CD14-positive monocyte (primary cell): ENCODE measurements at places on chromosomes 1 and 21. TPM values are rescaled to one million over a fixed set of nuclear protein-coding genes. Genes with fewer than 3 reads are reported as not detected.

- H3K36me3 ChIP-seq: peaks cover 52% of the 10 kb centered on the region
- no peak overlapping the region for H3K4me3 ChIP-seq
- no peaks in the 10 kb centered on the region for H3K27me3 ChIP-seq
- H3K27ac ChIP-seq: peak overlapping the region; percentile 96
- peak; percentile 63 for DNase-seq
Measured at GRCh38 chr1:160346463-160346862, 3.3 kb downstream of the NCSTN start.

GRCh38 chr1:91846007-91846638 is 39.8 kb downstream of the TGFBR3 start:
- no peak overlapping the region for H3K27ac ChIP-seq
- no peaks in the 10 kb centered on the region for H3K4me1 ChIP-seq

Gene CYYR1
- 0.30 TPM for polyA plus RNA-seq

GRCh38 chr21:33023574-33024200 is 2.0 kb upstream of the OLIG2 start:
- peaks cover 88% of the 10 kb centered on the region for H3K4me1 ChIP-seq
- peaks cover 96% of the 10 kb centered on the region for H3K27me3 ChIP-seq
- H3K27ac ChIP-seq: no peak overlapping the region

DNA sequence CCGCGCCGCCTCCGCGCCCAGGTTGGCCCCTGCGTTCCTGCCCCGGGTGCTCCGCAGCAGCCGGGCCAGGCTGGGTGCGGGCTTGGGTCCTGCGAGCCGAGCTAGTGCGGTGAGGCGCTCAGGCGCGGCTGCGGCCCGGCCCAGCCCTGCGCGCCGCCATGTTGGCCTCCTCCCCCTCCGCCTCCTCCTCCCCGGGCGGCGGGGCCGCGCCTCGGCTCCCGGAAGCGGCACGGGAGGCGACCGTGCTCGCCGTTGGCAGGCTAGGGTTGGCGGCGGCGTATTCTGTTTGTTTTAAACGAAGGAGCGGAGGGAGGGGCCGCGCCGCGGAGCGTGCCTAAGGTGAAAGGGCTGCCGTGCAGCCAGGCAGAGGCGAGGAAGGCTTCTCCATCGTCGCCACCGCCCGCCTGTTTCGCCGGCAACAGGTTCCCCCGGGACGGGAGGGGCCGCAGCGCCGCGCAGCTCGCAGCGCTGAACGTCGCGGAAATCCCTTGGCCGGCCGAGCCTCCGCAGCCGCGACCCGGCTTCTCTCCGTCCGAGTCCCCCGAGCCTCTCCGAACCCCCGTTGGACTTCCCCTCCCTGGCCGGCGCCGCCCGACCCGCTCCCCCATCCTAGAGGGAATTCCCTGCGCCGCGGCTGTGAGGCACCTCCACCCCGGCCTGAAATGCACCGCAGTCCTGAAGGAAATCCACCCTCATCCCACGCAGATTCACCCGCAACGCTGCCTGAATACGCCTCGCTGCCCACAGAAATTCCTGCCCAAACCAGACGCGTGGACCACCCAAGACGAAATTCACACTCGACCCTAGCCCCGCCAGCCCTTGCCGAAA is at the start of gene USP24:
Gene USP24 (minus strand): TSS at position 171 of the 828 bp plus-strand sequence. CDS start 251 bp downstream, outside the sequence.
- peak within 1 kb of the TSS; percentile 62 for H3K4me3 ChIP-seq
- no peaks in the 10 kb centered on the region for H3K36me3 ChIP-seq
- DNase-seq: peak; percentile 76
- no peaks in the 10 kb centered on the region for H3K27me3 ChIP-seq
- H3K27ac ChIP-seq: peak within 1 kb of the TSS; percentile 94

- H3K27me3 ChIP-seq: no peaks in the 10 kb centered on the region
- no peak overlapping the region for H3K27ac ChIP-seq
- no peaks in the 10 kb centered on the region for H3K4me1 ChIP-seq
- H3K4me3 ChIP-seq: no peak overlapping the region
- DNase-seq: no peak
Measured at GRCh38 chr1:87937831-87938395, 609.2 kb downstream of the LMO4 start.

DNA sequence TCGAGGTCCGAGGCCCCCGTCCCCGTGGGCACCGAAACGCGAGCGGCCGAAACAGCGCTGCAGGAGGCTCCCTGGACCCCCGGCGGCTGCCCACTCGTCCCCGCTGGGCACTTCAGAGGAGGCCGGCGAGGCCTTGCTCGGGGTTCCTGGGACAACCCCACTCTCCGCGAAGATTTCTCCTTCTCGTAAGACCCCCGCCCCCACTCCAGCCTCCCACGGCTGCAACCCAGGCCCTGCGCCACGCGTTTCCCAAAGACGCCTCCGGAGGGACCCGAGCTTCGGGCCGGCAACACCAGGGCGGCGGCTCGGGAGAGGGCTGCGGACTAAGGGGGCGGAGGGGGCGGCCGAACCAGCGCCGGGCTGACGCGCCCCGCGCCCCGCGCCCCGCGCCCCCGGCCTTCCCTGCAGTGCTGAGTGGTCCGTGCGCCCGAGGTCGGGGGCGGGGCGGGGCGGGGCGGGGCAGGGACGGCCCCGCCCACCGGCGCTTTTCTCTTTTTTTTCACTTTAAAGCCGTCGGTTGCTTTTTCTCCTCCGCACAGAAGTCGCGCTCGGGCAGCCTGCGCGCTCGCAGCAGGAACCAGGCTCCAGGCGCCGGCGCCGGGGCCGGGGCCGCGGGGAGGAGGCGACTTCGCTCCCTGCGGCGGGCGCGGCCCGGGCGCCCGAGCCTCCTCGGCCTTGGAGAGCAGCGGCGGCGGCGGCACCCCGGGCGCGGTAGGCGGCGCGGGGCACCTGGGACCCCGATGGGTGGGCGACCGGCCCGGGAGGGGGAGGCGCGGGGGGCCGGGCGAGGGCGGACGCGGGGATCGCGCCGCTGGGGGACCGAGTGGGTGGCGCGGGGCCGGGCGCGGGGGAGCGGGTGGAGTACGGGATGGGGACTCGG is at the start of gene SPSB1:
Gene SPSB1 (plus strand): TSS at position 534 of the 880 bp plus-strand sequence. CDS start 62,998 bp downstream, outside the sequence.
- H3K4me1 ChIP-seq: peaks cover 32% of the 10 kb centered on the region
- no peak within 1 kb of the TSS for H3K27ac ChIP-seq
- DNase-seq: peak; percentile 62
- no peaks in the 10 kb centered on the region for H3K36me3 ChIP-seq
- H3K4me3 ChIP-seq: peak within 1 kb of the TSS; percentile 75

Gene CRYZ
- polyA plus RNA-seq: 16.4 TPM

DNA sequence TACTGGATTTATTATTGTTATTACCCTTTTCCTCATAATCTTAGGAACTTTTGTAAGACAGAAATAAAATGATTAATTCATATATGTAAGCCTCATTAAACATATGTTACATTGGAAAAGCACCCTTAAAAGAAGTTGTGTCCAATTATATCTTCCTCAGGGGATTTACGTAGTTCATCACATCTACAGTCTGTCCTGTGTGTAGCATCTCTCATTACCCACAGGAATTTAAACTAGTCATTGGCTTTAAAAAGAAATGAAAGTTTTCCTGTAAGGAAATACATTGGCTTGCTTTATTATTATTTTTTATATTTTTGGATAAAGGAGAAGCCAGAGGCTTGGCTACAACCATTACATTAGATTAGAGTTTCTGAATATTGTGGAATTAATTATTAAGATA is 56.1 kb downstream of the SWT1 start:
- DNase-seq: no peak
- no peak overlapping the region for H3K4me3 ChIP-seq
- H3K27me3 ChIP-seq: no peaks in the 10 kb centered on the region

DNA sequence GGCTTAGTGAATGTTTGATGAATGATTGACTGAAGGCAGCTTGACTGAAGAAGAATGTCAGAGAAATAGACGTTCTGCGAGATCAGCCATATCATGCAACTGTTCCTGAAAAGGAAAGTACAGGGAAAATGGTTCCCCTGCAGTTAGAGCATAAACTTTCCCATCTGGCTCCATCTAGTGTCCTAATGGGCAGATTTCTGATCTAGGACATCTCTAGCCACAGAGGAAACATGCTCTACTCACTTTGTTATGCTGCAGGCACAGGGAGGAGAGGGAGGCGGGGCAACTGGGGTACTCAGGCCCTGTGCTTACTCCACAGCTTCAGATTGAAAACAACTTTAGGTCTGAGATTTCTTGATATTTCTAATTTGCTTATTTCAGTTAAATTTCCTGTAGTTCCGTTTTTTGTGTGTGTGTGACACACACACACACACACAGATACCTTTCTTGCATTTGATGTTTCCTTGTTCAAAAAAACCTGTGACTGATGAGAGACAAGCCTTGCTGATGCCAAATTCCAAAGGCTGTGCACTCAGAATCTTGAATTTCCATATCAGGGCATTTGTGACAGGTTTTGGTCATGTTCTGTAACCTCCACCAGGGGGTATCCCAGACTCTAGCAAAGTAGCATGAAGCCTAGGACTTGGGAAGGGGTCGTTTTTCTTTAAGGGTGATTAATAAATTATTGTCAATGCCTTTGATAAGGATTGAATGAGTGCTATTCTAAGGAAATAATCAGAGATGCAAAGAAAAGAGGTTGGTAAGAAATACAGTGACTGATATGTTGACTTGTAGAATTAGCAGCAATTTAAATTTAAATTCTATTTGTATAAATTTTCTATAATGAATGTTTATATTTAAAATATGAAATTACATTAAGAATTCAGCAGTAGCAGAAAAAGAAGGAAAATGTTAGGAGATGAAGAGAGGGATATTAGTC is 139.7 kb upstream of the BEND5 start:
- H3K4me3 ChIP-seq: no peak overlapping the region
- H3K27ac ChIP-seq: no peak overlapping the region
- H3K27me3 ChIP-seq: no peaks in the 10 kb centered on the region
- no peaks in the 10 kb centered on the region for H3K4me1 ChIP-seq
- no peak for DNase-seq

GRCh38 chr21:42547001-42547905 is 33.6 kb downstream of the SLC37A1 start:
- H3K27ac ChIP-seq: no peak overlapping the region
- no peak for DNase-seq
- peaks cover 61% of the 10 kb centered on the region for H3K36me3 ChIP-seq
- no peak overlapping the region for H3K4me3 ChIP-seq
- no peaks in the 10 kb centered on the region for H3K4me1 ChIP-seq

Gene KRTAP12-2
- not detected for polyA plus RNA-seq

- no peaks in the 10 kb centered on the region for H3K27me3 ChIP-seq
- no peak overlapping the region for H3K27ac ChIP-seq
- no peak for DNase-seq
- no peaks in the 10 kb centered on the region for H3K4me1 ChIP-seq
- H3K4me3 ChIP-seq: no peak overlapping the region
Measured at GRCh38 chr21:16492892-16493291, 763.1 kb downstream of the USP25 start.

GRCh38 chr1:197776351-197777105 is 1.2 kb upstream of the DENND1B start:
- H3K27ac ChIP-seq: peak overlapping the region; percentile 87
- H3K36me3 ChIP-seq: no peaks in the 10 kb centered on the region
- H3K27me3 ChIP-seq: no peaks in the 10 kb centered on the region
- no peak overlapping the region for H3K4me3 ChIP-seq
- DNase-seq: peak; percentile 82
- H3K4me1 ChIP-seq: peaks cover 34% of the 10 kb centered on the region

DNA sequence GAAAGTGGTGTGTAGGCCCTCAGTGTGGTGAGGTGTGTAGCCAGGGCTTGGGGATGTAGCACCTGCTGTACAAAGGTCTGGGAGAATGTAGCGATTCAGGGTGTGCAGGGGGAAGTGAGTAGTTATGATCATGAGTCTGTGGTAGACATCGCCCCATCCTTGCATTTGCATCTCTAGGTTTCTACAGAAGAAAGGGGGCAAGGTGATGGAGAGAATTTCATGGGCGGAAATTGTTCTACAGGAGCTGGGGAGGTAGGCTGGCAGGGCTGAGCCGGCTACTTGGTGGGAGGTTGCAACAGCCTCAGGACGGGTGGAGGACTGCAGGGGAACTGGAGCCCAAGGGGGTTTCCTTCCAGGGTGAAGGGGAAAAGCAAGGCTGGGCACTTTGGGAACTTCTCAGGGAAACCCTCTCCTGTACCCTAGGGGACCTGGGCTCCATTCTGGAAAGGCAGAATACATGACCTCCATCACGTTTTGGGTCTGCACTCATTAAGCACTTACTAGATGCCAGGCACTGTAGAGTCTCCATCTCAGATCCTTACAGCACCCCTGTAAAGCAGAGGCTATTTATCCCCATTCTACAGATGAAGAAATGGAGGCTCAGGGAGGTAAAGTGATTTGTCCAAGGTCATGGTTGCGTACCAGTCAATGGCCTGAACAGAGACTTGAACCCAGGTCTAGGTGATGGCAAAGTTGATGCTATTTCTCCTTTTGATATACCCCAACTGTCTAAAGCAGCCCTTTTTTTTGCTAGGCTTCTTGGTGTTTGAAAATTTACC is 14.5 kb upstream of the TNFRSF1B start:
- H3K36me3 ChIP-seq: no peaks in the 10 kb centered on the region
- H3K4me3 ChIP-seq: no peak overlapping the region
- H3K4me1 ChIP-seq: peaks cover 86% of the 10 kb centered on the region
- peak overlapping the region; percentile 98 for H3K27ac ChIP-seq

DNA sequence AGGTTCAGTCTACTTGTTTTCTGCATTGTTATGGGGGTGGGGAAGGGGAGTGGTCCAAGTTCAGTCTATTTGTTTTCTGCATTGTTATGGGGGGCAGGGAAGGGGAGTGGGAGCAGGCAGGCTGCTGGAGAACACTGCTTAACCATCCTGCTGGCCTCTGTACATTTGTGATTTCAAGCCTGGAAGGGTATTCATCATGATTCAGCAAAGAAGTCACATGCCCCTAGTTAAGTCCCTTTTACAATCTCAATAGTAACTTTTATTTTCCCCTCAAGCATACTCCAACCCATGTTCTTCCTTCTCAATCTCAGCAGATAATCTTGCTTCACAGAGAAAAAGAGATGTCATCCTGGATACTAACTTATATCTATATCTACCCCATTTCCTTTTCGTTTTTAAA is 7.9 kb downstream of the LYST start:
- H3K4me1 ChIP-seq: peaks cover 85% of the 10 kb centered on the region
- H3K27me3 ChIP-seq: no peaks in the 10 kb centered on the region
- peak overlapping the region; percentile 98 for H3K27ac ChIP-seq

- DNase-seq: no peak
- no peak overlapping the region for H3K4me3 ChIP-seq
- no peaks in the 10 kb centered on the region for H3K27me3 ChIP-seq
- H3K4me1 ChIP-seq: no peaks in the 10 kb centered on the region
- H3K36me3 ChIP-seq: no peaks in the 10 kb centered on the region
Measured at GRCh38 chr1:88509379-88509778, 174.7 kb upstream of the PKN2 start.

GRCh38 chr21:45341779-45342178 is 54.1 kb upstream of the POFUT2 start:
- H3K4me1 ChIP-seq: no peaks in the 10 kb centered on the region
- H3K36me3 ChIP-seq: no peaks in the 10 kb centered on the region
- no peak for DNase-seq
- H3K27ac ChIP-seq: no peak overlapping the region

Gene DDAH1
- not detected in 2 replicates for polyA plus RNA-seq
